ENCODE measurements at places on chromosomes 16 and 17. TPM values are rescaled to one million over a fixed set of nuclear protein-coding genes. Genes with fewer than 3 reads are reported as not detected.

GRCh38 chr17:34378664-34379101 is 15.7 kb upstream of the CCL1 start:
- H3K27ac ChIP-seq, result no peak overlapping the region
- no peak overlapping the region for H3K4me3 ChIP-seq
- no peaks in the 10 kb centered on the region for H3K36me3 ChIP-seq
- no peaks in the 10 kb centered on the region for H3K4me1 ChIP-seq
- DNase-seq, result no peak

GRCh38 chr16:10981697-10982216 is 37.4 kb downstream of the CLEC16A start:
- no peaks in the 10 kb centered on the region for H3K27me3 ChIP-seq
- H3K27ac ChIP-seq, result no peak overlapping the region
- peaks cover 34% of the 10 kb centered on the region for H3K4me1 ChIP-seq
- DNase-seq, result peak; percentile 11
- no peak overlapping the region for H3K4me3 ChIP-seq

The ZNF688 gene
- 10.0 TPM for total RNA-seq

DNA sequence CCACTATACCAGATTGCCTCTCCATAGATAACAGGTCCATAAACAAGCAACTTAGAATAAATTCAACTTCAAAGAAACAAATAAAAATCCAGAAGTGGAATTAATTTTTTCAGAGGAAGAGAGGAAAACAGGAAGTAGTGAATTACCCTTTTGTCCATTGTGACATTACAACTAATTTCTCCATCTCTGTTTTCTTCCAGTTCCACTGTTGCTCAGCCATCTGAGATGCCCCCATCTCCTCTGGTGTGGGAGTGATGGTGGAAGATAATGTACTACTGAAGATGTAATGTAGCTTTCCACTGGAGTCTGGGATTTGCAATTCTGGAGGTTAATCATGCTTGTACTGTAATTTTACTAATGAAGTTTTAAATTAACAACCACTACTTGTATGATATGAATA is 124.6 kb upstream of the TMEM97 start:
- no peak overlapping the region for H3K4me3 ChIP-seq
- no peak for DNase-seq
- peaks cover 2% of the 10 kb centered on the region for H3K27me3 ChIP-seq
- no peak overlapping the region for H3K27ac ChIP-seq

DNA sequence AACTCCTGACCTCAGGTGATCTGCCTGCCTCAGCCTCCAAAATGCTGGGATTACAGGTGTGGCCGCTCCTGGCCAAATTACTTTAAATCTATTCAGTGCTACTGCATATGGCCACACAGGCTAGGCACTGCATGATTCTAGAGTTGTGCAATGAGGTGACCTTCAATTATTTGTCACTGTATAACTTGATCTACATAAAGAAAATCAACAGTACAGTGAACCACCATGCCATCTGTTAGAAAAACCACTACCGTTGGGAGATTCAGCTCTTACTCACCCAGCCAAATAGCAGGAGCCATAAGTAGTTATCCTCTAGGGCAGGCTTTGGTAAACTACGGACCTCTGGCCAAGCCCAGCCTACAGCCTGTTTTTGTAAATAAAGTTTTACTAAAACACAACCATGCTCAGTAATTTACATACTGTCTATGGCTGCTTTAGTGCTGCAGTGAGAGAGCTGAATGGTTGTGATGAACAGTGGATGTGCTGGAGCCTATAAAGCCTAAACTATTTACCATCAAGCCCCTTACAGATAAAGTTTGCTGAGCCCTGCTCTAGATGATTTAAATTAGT is 40.7 kb upstream of the TANC2 start:
- H3K27me3 ChIP-seq, result peaks cover 9% of the 10 kb centered on the region
- no peaks in the 10 kb centered on the region for H3K4me1 ChIP-seq
- no peaks in the 10 kb centered on the region for H3K36me3 ChIP-seq
- H3K27ac ChIP-seq, result no peak overlapping the region
- no peak overlapping the region for H3K4me3 ChIP-seq

DNA sequence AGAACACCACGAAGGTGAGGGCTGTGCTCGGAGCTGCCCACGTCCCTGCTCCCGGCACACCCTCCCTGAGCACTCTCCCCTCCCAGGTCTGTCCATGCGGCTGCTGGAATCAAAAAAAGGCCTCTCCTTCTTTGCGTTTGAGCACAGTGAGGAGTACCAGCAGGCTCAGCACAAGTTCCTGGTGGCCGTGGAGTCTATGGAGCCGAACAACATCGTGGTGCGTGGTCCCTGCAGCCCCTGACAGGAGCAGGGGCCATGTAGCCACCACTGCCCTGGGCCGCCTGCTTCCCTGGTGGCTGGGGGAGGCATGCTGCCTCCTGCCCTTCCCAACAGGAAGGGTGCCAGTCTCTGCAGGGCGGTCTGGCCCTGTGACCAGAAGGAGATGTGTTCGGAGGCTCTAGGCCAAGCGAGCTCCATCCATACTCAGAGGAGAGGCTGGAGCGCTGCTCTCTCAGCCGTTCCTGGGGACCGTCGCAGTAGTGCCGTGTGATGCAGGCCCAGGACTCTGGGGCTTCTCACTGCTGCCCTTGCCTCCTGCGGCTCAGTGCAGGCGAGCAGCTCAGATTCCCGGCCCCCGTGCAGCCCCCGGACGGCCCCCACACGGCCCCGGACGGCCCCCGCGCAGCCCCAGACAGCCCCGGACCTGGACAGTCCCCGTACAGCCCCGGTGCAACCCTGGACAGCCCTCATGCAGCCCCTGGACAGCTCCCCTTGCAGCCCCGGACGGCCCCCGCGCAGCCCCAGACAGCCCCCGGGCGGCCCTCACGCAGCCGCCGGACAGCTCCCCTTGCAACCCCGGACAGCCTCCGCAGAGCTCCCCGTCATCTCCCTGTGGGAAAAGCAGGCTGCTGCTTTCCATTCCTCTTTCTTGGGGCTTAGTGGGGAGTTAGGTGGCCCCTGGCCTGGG is 20.5 kb downstream of the TCF25 start:
- H3K27me3 ChIP-seq, result peaks cover 11% of the 10 kb centered on the region
- no peak for DNase-seq
- peaks cover 9% of the 10 kb centered on the region for H3K36me3 ChIP-seq
- H3K4me1 ChIP-seq, result no peaks in the 10 kb centered on the region

The CDH3 gene
- total RNA-seq, result not detected

GRCh38 chr17:81094509-81095382 is 59.8 kb downstream of the BAIAP2 start:
- H3K27ac ChIP-seq, result peak overlapping the region; percentile 98
- H3K27me3 ChIP-seq, result peaks cover 3% of the 10 kb centered on the region
- H3K4me3 ChIP-seq, result peak overlapping the region; percentile 71
- H3K4me1 ChIP-seq, result peaks cover 42% of the 10 kb centered on the region

The CES1 gene
- not detected for total RNA-seq

DNA sequence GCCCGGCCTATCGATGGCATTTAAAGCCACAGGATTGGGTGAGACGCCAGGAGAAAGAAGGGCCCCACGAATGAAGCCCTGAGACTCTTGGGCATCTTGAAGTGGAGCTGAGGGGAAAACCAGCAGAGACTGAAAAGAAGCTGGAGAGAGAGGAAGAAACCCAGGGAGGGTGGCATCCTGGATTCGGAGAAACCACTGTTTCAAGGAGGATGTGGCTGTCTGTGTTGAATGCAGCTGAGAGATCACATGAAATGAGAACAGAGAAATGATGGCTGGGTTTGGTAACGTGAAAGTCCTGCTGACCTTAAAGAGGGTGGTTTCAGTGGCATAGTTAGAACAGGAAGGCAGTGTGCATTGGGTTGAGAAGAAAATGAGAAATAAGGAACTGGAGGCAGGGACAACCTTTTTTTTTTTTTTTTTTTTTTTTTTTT is 3.8 kb downstream of the TNFSF12 start:
- H3K27me3 ChIP-seq, result peaks cover 5% of the 10 kb centered on the region
- no peaks in the 10 kb centered on the region for H3K36me3 ChIP-seq
- H3K4me1 ChIP-seq, result peaks cover 14% of the 10 kb centered on the region
- H3K4me3 ChIP-seq, result no peak overlapping the region
- no peak for DNase-seq

- H3K27me3 ChIP-seq, result peaks cover 12% of the 10 kb centered on the region
- H3K36me3 ChIP-seq, result no peaks in the 10 kb centered on the region
- H3K27ac ChIP-seq, result no peak overlapping the region
- no peak overlapping the region for H3K4me3 ChIP-seq
- no peak for DNase-seq
These were observed 12.7 kb downstream of the TMEM100 start for GRCh38 chr17:55709984-55710383.

The LLGL2 gene
- total RNA-seq, result 0.64 TPM

DNA sequence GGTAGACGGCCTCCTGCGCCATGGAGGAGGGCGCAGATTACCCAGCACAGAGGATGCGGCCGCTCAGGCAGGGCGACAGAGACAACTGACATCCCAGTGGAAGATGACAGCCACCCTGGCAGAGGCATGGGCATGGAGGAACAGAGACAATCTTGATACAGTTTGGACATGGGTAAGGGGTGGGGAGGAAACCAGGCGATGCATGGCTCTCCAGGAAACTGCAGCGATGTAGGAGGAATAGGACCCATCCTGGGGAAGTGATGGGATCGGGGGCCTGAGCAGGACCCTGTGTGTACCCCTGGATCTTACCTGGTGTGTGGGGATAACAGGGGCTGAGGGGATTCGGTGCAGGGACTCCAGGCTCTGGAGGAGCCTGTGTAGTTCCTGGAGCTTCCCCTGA is 4.6 kb downstream of the OSBPL7 start:
- no peak overlapping the region for H3K27ac ChIP-seq
- H3K4me1 ChIP-seq, result peaks cover 18% of the 10 kb centered on the region
- peaks cover 9% of the 10 kb centered on the region for H3K36me3 ChIP-seq
- DNase-seq, result no peak
- peaks cover 1% of the 10 kb centered on the region for H3K27me3 ChIP-seq

DNA sequence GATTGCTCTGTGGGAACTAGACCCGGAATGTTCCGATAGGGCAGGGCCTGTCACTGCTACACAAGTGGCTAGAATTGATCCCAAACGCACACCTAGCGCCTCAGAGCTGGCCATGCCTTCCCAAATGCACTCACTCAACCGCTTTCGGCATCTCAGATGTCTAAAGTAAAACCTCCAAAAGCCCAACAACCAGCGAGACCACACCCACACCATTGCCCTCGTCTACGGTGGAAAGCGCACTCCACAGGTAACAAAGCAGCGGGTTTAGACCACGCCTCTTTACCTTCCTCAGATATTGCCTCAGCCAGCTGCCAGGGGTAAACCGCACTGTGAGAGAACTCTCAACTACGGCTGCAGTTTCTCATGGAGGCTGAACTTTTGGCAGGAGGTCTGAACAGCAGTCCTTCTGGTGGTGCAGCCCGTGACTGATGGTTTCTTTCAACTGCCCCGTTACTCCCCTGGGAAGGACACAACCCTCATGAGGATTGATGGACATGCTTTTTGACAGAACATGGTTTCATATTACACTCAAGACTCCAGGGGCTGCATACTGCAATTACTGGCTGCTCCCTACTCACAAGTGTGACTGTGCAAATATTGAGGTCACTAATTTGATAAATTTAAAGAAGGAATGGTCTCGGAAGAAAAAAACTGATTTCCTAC is 34.5 kb downstream of the USP7 start:
- no peak for DNase-seq
- H3K4me3 ChIP-seq, result no peak overlapping the region
- H3K36me3 ChIP-seq, result peaks cover 19% of the 10 kb centered on the region
- H3K27ac ChIP-seq, result no peak overlapping the region
- H3K4me1 ChIP-seq, result peaks cover 12% of the 10 kb centered on the region

Measured in HFFc6 (cell line).